ENCODE measurements at places on chromosomes 4 and X.

GRCh38 chrX:16882169-16882568, 12.0 kb upstream of the RBBP7 start:
- no peak for DNase-seq

DNA sequence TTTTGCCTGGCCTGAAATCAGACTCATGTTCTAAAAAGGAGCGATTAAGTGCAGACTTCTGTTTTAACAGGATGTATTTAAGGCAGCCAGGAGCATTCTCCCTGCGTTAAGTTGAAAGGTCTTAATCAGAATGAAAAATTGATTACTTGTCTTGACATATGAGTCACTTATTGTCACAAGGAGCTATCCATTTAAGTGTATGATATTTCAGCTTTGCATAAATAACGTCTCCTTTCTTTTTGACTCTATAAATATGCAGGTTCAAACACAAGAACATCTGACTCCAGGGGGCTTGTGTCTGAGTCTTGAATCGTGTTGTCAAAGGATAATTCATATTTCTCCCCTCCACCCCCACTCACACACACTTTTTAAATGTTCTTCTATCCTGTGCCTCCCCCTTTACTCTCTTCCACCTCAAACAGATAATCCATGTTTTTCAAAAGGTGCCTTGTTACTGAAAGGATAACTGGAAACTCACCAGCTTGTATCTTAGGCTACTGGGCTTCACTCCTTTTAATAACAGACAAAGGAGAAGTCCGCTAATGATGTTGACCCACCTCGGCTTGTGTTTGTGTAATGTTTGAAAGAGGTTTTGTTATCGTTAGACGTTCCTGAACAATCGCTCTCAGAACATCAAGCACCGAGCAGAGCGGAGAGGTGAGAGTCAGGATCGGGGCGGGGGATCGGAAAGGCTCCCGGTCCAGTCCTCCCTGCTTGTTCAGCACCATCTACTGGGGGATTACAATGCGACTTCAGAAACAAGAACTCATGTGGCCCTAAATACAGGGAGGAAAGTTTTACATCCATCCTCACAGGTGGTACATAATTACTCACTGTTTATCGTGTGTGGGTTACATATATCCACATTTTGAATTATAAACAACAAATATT, 107.5 kb upstream of the RPL34 start:
- no peak for DNase-seq

DNA sequence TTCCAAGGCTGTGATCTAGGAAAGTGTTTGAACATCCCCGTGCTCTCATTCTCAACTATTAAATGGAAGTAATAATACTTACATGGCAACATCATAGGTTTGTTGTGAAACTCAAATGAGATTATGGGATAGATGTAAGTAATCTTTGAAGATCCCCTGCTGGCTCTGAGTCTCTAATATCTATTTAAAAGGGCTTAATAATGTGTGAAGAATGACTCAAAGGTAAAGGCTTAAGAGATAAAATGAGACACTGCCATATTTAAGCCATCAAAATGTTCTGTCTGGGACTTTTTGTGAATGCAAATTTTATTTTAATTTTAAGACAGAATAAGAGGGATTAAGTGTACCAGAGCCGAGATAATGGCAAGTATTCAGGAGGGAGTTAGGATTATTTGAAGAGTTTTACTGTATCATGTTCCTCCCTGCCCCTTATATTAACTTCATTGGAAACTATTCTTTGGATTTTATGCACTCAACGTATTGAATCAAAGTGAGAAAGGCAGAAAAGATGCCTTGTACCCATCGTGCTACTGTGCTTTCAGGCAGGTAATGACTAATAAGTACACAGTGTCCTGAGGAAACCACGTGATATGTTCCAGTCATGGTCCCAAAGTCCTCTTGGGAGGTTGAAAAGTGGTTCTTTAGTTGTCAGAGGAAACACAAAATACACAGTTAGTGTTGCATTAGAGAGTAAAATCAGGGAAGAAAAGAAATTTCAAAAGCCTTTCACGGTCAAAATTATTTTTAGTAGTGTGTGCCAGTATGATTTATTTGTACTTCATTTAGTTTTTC, 192.4 kb downstream of the RBM46 start:
- no peak for DNase-seq

DNA sequence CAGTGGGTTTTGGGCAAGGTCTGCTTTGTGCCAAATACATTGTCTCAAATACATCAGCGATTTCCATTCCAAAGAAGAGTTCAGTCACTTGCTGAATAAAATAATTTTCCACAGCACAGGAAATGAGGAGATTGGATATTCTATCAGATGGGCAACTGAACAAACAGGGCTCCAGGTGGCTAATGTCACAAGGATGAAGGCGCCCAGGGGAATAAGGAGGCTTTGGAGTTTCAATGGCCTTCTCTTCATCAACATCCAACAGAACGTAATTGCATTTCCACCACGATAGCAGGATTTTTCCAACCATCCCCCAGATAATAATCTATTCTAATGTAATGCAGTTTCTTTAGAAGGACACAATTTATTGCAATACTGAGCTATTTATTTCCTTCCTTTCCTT, 104.7 kb upstream of the KLHL13 start:
- DNase-seq = no peak

- DNase-seq = no peak
Observed at GRCh38 chr4:112130906-112131305, 14.3 kb upstream of the FAM241A start.

DNA sequence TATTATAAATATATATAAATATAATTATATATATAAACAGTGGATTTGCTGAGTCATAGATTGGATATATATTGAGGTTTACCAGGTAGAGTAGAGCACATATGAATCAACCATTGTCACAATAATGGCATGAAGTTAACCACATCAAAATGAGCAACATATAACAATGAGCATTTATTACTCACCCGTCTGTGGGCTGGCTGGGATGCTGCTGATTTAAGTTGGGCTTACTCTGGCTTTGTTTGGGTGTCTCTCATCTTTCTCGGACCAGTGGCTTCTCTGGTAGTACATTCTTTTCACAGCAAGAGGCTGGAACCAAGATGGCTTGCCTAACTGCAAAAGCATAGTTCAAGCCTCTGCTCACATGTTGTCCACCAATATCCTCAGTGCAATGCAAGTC, 111.7 kb upstream of the TAPT1 start:
- DNase-seq = no peak

DNA sequence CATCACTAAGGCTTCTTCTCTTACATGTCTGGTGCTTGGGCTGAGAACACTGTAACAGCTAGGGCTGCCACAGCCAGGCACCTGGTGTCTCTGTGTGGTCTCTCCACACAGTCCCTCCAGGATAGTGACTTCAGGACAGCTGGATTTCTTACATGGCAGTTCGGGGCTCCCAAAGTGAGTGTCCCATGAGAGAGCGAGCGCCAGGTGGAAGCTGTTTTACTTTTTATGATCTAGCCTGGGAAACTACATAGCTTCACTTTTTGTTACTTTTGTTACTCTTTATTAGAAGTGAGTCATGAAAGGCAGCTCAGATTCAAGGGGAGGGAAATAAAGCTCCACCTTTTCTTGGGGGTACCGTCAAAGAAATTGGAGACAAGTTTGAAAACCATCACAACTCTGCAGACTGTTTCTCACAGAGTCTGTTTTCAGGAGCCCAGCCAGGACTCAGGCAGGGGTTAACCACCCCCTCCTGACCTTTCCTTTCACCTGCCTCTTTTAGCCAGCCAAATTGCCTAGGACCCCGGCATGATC, 373.0 kb downstream of the MID1IP1 start:
- no peak for DNase-seq

DNA sequence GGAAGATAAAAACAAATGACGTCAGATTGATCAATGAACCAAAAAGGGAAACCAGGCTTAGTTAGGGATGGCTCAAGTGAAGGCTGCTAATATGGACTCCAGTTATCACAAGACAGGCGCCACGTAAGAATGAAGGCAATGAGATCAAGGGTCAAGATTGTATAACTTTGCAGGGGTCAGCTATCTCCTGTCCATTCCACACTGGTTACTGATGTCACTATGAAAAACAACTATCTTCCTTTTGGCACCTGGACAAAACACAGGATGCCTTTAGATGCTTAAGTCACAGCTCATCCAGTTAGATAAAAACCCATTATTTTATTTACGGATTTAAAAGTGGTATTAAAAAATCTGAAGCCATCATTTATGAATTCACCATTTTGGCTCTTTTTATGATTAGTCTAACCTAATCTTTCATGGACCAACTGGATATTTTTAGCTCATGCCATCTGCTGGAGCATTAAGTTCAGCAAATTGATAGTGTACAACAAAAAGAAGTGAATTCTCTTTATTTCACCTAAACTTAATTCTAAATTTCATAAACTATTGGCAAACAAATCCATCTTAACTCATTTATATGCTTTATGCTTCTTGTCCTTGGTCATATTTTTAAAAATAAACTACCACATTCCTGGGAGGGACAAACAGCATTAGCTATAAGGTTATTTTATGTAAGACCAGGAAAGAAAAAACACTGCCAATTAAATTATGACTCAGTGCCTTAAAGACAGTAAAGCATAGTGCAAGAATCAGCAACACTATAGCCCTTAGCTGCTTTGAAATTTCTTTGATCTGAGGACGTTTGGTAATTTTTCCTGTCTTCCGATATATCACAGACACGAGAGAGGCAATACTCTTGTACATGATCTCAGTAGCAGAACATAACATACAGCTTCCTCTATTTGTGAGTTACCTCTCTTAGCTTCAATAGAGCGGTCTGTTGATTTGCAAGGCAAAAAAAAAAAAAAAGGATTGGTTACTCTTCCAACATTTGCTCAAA, 27.0 kb downstream of the DHX15 start:
- no peak for DNase-seq

- DNase-seq = no peak
Observed at GRCh38 chrX:151513472-151513871, 50.0 kb upstream of the PASD1 start.

DNA sequence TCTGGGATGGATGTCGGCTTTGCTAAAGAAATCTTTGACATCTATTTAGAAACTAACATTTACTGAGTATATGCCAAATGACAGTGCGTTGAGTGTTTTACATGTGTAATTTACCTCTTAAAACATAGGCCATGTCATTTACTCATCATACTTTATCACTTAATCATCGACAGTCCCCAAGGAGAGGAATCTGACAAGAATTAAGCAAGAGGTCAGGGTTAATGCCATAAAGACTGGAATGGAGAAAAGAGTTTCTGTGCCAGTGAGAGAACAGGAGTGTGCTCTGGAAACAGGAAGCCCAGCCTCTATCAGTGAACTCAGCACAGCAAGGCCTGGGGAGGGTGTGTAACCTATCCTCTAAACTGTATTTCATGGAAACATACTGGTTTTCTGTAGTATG, 28.0 kb upstream of the AMOT start:
- no peak for DNase-seq

DNA sequence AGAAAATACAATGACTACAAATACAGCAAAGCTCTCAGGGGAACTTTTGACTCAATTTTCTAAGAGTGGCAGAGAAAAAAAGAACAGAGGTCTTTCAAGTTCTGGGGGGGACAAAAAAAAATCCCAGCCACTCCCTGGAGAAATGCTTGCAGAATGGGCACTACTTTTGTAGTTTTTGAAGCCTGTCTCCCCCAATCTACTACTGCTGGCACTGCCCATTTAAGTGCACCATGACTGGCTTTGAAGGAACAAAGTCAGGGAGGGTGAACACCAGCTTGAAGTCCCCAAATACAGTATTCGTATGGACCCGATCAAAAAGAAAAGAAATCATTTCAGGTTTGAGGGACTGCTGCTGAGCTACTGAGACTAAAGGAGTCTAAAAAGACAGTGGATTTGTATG, 1824.4 kb downstream of the ARAP2 start:
- DNase-seq = no peak

- no peak for DNase-seq
Observed at GRCh38 chr4:80259012-80259411, 7.5 kb upstream of the FGF5 start.

- DNase-seq = no peak
Observed at GRCh38 chr4:139171876-139172691, 4.9 kb downstream of the ELF2 start.

- no peak for DNase-seq
Observed at GRCh38 chrX:110153896-110154295, 151.0 kb downstream of the TMEM164 start.

DNA sequence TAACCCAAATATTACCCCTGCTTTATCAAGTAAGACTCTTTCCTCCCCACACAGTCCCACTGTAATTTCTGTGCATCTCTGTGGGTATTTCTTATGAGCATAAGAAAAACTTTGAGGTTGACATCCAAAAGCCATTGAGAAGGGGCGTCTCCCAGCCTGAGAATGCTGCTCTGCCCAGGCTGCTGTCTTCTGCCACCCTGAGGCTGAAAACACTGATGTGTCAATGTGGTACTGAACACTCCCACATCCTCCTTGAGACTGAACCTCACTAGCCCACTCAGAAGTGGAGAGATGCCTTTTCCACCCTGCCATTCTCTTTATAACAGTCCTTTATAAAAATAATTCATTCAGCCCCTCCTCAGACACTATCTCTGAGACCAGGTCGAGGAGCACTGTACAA, 120.8 kb downstream of the SMIM20 start:
- DNase-seq = no peak

DNA sequence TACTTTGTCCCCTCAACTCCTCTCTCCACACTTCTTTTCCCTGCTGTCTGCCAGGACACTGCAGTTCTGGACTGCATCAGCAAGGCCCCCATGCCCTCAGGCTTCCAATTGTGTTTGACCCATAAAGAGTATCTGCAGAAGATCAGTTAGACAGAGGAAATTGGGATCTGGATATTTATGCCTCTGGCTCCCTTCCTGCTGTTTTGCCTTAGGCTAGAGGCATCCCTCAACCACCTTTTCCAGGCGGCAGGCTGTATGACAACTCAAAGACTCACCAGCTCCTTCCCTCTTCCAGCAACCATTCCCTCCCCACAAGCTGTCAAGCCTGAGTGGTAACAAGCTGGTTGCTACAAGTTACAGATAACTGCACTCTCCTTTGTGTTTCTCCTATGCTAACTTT, 66.4 kb upstream of the NDP start:
- no peak for DNase-seq

- no peak for DNase-seq
Observed at GRCh38 chrX:153592966-153593688, 5.8 kb downstream of the CCNQ start.

DNA sequence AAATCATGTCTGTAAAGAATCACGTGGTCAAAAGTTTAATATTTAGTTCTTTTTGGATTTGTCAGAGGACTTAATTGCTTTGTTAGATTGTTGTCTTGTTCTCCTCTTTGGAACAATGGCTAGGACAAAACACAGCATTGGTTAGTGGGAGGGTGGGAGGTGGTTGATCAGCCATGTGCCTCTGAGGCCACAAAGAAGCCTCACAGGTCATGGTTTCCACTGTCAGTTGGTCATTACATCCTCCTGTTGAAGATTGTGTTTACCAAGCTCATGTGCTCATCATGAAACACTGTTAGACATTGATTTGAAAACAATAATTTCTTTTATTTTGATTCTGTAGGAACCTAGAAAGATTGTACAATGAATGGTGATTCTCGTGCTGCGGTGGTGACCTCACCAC, 31.9 kb downstream of the ADD1 start:
- no peak for DNase-seq

GRCh38 chr4:101145021-101145420, 202.3 kb downstream of the PPP3CA start:
- DNase-seq = no peak

Data from cortex of kidney (tissue), 1 donor.